CD4-positive, alpha-beta T cell treated with Interleukin-15 for 4 hours (primary cell): ENCODE measurements at places on chromosomes 2 and 18.

DNA sequence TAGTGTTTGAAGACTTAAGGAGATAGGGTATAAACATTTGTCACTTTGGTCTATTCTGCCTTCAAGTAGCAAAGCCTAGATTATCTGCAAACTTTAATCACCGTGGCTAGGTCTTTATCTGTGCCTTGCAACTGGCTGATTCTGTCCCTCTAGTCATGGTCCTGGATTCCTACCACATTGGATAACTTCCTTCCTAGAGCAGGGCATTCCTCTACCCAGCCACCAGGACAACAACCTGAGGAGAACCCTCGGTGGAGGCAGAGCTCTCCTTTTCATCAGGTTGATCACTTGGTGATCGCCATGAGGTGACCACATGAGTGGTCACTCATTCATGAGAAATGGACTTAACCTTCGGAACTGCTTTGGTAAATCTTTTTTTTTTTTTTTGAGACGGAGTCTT is 25.3 kb upstream of the PTPRM start:
- DNase-seq = no peak

DNA sequence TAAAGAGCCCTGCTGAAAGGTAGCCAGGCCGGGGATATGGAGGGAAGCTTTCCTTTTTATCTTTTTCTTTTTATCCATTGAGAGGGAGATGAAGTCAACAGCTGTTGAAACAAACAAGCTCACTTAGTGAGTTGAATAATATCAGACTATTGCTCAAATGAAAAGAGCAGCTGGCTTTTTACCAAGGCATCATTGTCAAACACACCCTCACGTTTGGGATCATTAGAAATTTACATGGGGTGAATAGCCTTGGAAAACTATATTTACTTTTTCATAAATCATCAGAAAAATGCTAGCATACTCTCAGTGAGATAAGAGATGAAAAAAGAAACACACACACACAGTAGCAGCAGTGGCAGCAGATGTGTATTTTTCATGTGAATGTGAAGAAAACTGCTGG is 71.5 kb upstream of the HNMT start:
- DNase-seq = no peak

DNA sequence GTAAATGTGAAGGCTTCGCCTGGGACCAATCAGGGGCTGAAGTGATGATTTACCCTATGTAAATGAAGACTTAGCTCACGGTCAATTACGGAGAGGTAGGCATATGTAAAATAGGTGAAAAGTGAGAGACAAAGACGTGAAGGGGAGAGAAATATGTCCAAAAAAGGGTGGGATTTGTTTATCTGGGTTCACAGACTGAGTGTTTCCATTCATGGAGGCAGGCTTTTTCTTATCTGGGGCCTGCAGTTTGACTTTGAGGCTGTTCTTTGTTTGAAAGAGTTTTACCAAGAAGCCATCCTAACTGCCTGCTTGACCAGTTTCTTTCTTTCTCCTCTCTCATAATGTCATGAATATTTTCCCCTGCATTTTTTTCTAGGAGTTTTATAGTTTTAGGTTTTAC is 202.7 kb downstream of the NYAP2 start:
- DNase-seq = no peak

DNA sequence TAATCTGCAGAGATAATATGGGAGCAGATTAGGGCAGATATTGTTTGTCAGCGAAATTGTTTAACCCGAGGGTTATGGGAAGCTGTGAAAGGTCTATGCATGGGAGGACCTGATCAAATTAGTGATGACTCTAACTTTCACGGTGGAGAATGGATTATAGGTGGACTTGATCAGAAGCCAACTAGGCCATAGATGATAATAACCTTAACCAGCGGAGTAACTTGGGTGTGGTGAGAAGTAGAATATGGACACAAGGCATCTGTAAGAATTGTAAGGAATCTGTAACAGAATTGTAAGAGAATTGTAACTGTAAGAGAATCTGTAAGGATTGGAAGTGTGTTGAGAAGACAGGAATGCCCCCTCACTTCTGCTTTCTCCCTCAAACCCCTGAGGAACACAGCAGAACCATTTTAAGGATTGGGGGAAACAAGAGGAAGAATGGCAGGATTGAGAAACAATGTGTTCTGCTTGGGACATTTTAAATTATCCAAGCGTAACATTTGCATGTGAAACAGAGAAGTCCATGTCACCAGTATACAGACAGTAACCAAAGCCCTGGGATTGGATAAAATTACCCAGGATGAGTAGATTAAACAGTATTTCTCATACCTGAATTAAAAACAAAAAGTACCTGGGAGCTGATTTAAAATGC is 14.9 kb upstream of the SLC39A10 start:
- DNase-seq = no peak

DNA sequence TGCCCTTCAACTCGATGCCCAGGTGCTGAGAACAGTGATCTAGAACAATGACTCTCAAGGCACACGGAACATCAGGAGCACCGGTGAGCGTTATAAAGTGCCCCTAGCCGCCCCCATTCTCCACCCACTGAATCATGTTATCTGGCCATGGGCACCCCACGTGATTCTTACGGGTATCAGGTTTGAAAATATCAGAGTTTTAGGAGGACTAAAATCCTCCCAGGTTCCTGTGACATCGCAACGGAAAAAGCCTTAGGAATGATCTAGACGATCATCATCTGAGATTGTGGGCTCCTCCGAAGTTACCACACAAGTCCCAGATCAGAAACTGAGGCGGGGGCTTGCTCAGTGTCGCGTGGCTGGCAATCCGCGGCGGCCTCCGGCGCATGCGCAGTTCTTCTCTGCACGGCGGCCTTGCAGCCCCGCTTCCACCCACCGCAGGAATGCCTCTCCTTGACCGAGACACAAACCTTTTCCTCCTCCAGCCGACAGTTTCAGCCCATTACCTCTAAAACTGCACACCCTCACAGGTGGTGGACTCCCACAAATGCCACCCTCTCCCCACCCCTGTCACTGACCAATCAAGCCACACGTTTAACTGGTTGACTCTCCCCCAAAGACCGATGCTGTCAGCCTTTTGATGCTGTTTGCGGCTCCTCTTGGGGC is 5.8 kb upstream of the MRPL33 start:
- peak; percentile 31 for DNase-seq

DNA sequence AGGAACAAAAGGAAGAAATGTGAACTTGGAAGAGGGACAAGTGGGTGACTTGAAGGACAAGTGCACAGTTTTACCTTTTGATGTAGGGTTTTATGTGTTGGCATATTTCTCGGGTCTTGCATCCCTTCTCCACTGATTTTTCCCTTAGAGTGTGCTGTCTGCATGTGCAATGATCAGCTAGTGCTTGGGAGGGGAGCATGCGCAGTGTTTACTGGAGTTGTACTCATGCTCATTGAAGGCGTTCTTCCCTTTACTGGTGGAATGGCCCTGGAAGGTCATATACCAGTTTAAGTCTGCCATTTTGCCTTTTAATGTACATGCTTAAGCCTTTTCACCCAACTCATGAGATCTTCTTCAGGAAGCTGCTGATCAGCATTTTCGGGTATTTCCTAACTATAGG is 1168.0 kb downstream of the SUCLG1 start:
- no peak for DNase-seq

GRCh38 chr2:63058144-63058920 is 7.7 kb downstream of the OTX1 start:
- DNase-seq = no peak

DNA sequence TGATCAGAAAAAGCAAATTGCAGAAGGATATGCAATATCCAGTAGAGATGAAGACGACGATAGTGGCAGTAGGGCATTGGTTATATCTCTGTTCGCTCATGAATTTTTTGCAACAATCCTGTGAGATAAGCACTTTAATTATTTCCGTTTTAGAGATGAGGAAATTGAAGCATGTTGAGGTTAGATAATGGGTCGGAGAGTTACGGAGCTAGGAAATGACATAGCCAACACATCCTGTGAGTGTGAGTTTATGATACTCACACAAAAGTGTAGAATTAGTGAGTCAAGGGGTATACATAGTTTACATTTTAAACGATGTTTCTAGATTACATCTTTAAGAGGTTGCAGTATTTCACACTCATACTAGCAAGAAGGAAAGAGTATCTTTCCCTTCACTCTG is 123.1 kb upstream of the ARL4C start:
- DNase-seq = no peak

DNA sequence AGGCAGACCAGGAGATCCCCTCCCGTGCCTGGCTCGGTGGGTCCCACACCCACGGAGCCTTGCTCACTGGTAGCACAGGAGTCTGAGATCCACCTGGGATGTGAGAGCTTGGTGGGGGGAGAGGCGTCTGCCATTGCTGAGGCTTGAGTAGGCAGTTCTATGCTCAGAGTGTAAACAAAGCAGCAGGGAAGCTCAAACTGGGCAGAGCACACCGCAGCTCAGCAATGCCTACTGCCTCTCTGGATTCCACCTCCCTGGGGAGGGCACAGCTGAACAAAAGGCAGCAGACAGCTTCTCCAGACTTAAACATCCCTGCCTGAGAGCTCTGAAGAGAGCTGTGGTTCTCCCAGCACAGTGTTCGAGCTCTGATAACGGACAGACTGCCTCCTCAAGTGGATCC is 85.1 kb downstream of the UGP2 start:
- no peak for DNase-seq

DNA sequence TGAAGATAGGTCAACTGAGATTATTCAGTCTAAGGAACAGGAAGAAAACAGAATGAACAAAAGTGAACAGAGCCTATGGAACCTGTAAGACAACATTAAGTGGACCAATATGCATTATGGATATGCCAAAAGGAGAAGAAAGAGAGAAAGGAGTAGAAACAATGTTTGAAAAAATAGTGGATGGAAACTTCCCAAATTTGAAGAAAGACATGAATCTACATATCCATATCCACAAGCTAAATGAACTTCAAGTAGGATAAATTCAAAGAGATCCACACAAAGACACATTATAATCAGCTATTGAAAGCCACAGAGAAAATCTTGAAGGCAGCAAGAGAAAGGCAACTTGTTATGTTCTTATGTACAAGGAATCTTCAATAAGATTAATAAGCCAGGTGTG is 74.2 kb downstream of the BAZ2B start:
- no peak for DNase-seq

DNA sequence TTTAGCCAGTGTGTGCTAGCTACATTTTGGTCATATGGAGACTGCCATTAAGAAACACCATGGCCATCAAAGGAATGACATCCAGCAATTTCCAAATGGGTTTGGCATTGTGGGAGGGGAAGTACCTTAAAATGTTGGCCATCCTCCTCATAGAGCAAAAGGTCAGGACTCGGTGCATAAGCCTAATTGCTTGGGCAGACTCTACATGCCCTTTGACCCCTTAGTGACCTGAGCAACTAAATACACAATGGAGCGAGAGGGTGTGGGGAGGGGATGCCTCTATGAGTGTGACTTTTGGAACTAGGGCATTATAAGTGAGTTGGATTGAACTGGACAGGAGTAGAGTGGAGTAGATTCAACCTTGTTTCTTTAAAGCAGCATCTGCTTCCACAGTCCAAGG is 44.9 kb downstream of the NRP2 start:
- DNase-seq = no peak

DNA sequence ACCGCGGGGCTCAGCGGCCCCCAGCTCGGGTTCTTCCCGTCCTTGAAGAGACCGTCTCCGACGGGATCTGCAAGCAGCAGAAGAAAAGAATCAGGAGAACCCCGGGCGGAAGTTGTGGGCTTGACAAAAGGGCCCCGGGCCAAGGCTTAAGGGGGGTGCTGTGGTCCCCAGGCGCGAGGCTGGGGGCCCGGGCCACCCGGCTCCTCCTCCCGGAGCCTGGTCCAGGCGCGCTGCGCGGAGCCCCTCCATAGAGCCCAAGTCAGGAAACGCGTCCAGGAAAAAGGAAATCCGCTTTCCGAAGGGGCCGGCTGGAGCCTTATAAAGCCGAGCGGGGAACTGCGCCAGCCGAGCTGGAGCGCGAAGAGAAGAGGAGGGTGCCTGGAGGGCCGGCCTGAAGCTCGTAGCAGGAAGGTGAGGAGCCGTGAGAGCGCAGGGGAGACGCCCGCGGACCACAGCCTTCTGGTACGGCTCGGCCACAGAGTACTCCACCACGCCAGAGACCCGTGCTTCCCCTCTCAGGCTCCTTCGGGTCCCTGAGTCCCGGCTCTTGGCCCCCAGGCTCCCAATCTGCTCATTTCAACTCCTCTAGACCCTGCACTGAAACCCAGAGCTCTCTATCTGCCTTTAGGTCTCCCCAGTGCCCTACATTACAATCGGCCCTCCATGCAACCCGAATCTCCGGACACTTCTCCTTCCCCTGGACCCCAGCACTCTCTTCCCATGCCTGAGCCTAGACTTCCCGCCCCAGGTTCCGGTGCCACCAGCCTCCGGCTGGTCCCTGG is 554 bp downstream of the FEV start:
- no peak for DNase-seq

GRCh38 chr2:102226612-102227391 is 40.0 kb downstream of the IL1RL2 start:
- DNase-seq = no peak

DNA sequence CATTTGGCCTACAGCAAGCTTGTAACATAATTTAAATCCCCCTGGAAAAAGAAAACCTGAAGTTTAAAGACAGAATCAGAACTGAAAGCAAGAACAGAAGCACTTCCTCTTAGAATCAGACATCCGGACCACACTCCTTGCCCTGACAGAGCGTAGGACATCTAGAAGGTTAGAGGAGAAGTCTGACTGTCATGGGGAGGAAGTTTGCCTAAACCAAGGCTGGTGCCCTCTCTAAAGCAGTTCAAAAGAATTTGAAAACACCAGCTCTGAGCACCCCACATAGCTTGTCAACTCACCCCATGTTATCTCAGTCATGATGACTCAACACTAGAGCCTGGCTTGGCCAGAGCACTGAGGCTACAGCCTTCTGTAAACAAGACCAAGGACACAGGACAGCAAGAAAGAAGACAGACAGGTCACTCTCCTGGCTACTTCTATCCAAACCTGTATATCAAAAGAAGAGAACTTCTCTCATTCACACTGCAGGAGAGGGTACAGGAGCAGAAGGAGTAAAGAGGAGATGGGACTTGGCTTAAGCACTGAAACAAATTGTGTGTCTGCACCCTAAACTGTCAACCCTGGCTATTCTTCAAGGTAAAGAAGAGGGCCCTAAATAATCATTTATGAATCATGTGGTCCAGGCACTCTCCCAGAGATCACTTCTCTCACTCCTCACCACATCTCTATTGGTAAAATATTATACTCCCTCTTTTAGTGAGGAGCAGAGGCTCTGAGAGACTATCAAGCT is 198.6 kb downstream of the MEMO1 start:
- DNase-seq = peak; percentile 23

GRCh38 chr2:120442923-120443571 is 97.1 kb downstream of the INHBB start:
- no peak for DNase-seq

DNA sequence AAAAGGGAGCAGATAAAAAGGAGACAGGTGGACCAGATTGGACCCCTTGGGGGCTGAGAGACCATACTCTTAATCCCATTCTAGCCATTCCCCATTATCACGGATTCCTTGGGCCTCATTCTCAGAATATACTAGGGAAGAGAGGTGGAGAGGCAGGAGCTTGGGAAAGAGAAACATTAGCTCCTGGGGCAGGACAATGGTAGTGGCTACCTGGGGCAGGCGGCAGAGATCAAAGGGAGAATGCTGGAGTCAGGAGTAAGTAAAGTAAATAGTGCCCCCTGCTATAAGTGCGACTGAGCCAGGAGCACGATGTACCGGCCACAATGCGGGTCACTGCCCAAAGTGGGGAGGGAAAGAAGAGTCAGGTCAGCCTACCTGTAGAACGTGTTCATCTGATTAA is 20.4 kb upstream of the IHH start:
- no peak for DNase-seq
